Activated CD4-positive, alpha-beta memory T cell treated with anti-CD3 and anti-CD28 coated beads for 36 hours (primary cell): ENCODE measurements at places on chromosomes 5 and 9.

DNA sequence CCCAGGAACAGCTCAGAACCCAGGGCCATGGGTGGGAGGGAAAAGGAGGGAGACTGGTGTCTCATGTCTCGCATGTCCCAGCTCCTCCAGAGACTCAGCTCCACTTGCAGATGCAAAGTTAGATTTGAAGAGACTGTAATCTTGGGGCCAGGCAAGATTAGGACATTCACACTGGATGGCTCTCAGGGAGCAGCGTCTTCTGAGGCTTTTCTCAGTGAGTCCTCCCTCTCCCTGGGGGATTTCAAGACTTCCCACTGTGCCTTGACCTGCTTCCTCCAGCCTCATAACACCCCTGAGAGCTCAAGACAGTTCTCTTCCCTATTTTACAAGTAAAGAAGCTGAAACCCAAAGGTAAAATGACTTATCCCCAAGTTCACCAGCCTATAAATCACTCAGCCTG is 10.5 kb upstream of the TCOF1 start:
- no peak for DNase-seq

DNA sequence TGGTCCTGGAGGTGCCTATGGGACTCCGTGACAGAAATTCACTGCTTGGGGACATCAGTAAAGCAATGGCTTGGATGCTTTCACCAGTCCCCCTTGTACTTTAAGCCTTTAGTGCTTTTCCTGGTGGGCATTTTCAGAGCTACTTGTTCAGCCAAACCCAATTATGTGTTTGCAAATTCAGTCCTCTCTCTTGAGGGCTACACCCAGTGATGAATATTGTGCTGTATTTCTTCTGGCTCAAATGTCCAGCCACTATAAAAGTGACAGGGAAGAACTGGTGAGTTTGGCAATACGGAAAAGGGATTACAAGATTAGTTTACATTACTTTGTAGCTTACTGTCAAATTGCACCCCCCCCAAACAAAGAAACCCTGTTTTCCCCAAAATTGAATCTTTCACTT is 4.5 kb downstream of the THBS4 start:
- DNase-seq = no peak

DNA sequence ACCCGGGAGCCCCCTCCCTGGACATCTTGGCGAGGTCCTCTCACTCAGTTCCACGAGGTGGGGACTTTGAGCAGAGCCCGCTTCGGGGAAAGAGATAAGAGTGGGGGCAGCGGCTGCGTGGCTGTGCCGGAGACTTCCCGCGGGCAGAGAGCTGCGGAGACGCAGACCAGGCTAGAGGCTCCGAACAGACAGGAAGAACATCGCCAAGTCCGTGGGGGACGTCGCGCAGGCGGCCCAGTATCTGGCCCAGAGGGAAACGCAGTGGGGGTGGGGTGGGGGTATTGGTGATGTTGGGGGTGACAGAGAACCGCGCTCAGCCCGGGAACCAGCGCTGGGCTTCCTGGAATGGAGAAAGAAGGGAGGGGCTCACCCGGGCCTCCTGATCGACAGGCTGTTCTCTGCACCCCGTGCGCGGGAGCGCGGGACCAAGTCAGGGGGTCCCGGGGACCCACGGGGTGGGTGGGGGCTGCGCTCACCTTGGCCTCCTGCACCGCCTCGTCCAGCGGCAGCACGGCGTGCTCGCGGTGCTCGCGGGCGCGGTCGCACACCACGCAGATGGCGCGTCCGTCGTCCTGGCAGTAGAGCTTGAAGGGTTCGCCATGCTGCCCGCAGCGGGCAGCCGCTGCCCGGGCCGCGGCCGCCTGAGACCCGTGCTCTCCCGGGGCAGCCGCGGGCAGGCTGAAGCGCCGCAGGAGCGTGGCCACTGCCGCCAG is 727 bp downstream of the TRIM7 start:
- DNase-seq = peak; percentile 34

- DNase-seq = no peak
These were observed 1.0 kb downstream of the FOCAD start for GRCh38 chr9:20684875-20685696.

DNA sequence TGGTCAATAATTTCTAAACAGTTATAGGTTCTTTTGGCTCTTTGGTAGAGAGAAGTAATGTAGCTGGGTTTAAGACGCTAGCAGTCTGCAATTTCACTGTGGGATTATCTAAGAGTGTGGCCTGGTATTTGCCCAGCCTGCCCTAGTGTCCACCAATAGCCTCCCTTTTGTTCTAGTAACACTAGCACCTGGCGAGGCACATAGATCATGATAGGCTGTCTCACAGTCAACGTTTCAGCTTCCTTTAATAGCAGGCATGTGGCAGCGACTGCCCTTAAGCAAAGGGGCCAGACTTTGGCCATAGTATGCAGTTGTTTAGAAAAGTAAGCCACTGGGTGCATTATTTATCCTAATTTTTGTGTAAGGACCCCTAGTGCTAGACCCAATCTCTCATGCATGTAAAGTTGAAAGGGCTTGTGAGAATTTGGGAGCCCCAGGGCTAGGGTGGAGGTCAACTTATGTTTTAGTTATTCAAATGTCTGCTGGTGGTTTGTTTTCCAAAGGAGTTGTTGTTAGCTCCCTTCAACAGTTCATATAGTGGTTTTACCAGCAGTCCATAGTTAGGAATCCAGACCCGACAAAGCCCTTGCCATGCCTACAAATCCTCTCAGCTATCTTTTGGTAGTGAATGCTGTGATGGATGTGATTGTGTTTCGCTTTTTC is 274.3 kb downstream of the HTR1A start:
- DNase-seq = no peak

DNA sequence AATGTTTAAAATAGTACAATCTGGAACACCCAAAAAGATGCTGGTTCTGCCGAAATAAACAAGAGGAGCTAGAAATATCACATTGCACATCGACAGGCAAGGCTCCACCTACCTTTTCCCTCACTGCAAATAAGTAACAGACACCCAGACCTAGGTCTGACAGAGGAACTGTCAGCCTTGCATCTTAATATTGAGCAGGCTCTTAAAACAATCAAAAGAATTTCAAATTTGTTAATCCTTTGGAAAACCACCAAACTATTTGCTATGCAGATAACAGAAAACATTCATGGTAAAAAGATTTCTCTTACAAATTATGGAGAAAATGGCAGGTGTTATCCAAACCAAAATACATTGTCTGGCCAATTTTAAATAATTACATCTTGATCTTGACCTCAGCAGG is 71.3 kb downstream of the FRMD3 start:
- no peak for DNase-seq

DNA sequence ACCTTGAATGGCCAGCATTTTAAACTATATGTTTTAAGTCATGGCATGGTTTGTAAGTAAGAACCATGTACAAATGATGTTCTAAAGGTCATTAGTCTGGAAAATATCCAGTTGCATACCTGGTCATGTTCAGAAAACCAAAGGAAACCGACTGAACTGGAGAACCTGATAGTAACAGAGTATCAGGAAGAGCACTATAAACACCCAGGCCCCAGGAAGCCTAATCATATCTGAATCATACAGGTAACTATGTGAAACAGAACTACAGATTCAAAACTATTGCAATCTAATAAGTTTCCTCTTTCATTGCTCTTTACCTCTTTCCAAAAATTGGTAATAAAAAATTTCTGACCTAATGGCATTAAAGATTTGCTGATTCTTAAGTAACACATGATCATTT is 500.3 kb downstream of the ARHGEF28 start:
- no peak for DNase-seq

DNA sequence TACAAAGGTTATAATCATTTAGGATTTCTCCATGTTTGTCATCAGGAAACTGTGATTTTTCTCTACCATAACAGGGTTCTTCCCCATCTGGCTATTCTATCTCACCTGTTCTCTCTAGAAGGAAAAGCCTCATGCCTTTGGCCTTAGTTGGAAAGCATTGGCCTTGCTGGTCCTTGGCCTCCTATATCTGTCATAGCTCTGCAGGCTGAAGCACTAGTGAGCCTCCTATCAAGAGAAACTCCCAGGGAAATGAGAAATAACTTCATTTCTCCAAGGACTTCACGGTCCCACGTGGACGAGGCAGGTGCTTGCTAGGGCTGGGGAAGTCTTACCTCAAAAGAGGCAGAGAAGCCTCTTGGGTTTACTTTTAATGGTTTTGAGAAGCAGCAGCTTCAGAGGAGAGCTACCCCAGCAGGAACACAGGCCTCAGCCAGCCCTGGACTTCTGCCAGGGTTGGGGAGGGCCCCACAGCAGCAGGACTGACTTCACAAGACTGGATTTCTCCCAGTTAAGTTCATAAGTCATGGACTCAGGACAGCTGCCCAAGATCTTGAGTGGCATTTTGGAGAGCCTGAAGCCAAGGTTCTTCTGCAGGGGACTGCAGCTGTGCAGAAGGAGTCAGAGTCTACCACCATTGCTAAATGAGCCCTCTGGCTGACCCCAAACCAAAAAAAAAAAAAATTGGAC is 15.8 kb upstream of the PSAT1 start:
- DNase-seq = no peak
